Caco-2 (cell line): ENCODE measurements at places on chromosomes 7 and 10. TPM values are rescaled to one million over a fixed set of nuclear protein-coding genes. Genes with fewer than 3 reads are reported as not detected.

GRCh38 chr7:138033241-138033640 is 31.4 kb upstream of the CREB3L2 start:
- no peak for DNase-seq

CALML3 gene
- 0.18 TPM in 1 of 2 replicates, not detected in the other for total RNA-seq

COBL gene
- 60.6 and 63.6 TPM in 2 replicates for total RNA-seq

GRCh38 chr10:58158806-58159205 is 108.9 kb downstream of the IPMK start:
- DNase-seq, result no peak

ZNF503 gene
- total RNA-seq, result 35.5 and 35.7 TPM in 2 replicates

FFAR4 gene
- total RNA-seq, result 2.5 and 2.7 TPM in 2 replicates

DNA sequence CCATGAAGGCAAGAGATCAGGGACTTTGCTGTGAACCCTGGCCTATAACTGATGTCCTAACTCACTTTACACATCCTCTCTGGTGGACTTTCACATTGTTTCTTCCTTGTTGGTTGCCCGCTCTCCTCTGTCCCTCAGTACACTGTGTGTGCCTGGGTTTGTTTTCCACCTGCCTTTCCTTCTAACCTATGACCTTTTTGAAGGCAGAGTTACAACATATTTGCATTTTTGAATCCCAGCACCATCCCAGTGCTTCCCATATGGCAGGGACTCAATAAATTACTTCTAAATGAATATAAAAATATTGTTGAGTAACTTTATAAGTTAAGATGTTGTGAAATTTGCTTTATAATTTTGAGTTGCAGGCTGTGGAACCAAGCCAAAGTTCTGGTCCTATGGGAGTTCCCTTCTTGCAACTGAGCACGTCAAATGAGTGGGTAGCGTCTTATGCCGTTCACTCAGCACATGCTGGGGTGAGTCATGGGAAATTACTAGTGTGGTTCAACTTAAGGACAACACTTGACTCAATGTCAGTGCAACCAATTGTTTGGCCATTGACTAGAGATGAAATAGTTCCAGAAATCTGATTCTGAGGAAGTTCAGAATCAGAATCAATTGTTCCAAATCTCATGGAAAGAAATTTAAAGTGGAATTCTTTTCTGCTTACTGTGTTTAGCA is 250.9 kb downstream of the TWIST1 start:
- DNase-seq, result no peak
